Brain microvascular endothelial cell (primary cell): ENCODE measurements at places on chromosomes 5 and 9.
A peak's percentile ranks its signal among the peaks of the same experiment; 100 is the strongest.

GRCh38 chr9:79955300-79955699, 383.5 kb downstream of the TLE4 start:
- no peak for DNase-seq

- peak; percentile 21 for DNase-seq
Observed at GRCh38 chr9:86637515-86637914, 283.3 kb upstream of the TUT7 start.

GRCh38 chr9:136330406-136330990, 3.2 kb downstream of the GPSM1 start:
- DNase-seq, result no peak

GRCh38 chr5:145495741-145496140, 339.4 kb downstream of the PRELID2 start:
- DNase-seq, result peak; percentile 96

DNA sequence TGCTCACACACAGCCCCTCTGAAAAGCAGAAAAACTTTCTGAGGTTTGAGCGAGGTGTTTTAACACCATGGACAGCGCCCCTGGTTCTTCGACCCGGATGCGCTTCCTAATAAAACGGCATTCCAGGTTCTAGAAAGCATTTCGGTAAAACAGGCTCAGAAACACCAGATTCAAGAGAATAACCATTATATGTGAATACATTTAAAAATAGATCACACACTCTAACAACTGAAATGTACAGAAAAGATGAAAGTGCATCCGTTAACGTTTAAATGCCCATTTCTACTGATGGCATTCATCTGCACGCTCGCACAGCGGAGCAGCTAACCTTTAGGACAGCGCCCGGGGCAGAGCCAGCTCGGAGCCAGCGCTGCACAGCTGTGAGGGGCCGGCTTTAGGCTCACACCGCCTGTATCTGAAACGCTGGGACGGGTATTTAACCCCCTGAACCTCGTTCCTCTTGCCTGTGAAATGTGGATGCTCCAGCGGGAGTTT, 26.3 kb upstream of the TENT4A start:
- DNase-seq, result peak; percentile 35

DNA sequence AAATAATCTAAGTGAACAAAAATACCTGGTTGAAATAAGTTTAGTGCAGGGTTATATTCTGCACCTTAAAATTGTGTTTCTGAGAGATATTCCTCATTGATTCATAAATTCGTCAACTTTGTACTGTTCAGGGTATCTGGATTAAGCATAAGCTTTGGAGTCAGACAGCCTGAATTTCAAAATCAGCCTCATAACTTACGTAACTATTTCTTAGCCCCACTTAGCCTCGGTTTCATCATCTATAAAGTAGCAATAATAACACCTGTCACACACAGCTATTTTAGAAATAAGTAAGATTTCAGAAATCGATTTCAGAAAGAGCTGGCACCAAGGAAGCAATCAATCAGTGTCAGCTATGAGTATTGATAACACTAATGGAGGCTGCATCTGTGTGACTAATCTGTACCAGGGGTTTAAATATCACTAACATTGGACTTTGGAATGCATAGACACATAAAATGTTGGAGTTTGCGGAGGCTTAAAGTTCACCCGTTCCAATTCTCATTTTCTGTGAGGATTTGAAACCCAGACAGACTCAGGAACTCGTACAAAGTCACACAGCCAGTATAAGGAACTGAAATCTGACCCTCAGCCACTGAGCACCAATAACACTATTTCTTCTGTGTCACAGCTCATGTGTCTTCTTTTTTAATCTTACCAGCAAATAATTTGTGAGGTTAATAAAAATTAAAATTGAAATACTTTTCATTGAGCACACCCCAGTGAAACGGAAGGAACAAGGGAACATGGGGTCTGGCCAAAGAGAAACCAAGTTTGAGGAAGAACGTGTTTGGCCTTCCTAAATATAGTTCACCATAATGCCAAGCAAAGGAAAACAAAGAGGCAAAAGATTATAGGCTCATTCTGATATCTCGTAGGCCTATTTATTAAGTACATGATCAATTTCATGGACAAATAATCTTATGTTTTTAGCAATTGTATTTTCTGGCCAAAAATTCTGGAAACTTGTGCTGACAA, 194.4 kb upstream of the PTGER4 start:
- DNase-seq, result no peak

DNA sequence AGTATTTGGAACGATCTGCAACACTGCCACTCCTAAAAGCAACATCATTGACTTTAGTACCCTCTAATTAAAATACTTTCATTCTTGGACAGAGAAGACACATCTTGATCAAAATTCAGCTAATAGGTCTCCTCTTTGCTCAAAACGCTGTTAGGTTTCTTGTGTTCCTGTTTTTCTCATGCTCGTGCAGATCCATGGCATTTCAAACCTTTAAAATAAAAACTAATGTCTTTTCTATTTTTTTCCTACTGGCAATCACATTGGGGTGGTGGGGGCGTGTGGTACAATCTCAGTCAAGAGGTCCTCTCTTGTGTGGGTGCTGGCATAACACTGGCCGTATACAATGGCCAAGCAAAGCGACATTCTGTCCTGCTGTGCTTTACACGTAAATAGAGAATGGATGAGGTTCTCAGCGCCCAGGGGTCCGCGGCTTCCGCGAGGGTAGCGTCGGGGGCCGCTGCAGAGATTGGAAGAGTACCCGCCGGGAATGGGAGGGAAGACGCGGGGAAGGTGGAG, 315 bp upstream of the GPR150 start:
- no peak for DNase-seq

DNA sequence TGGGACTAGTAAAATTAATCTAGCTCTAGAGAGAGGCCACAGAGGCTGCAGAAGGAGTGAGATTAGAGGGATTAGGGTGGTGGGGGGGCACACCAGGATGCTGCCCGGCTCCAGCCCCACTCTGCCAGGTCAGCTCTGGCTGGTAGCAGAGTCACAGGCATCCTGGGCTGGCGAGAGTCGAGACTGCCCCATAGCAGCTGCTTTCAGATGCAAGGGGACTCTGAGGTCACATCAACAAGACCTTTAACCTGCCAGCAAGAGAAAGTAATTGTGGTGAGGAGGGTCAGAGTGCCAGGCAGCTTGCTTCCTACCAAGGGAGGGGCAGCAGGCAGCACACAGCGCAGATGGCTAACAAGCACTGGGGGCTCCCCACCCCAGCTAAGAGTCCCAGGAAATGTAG, 7.5 kb downstream of the EPB41L4B start:
- no peak for DNase-seq

- DNase-seq, result no peak
Observed at GRCh38 chr9:84671586-84672521, 2.3 kb downstream of the NTRK2 start.

GRCh38 chr5:19534751-19535150, 453.2 kb downstream of the CDH18 start:
- no peak for DNase-seq

- no peak for DNase-seq
Observed at GRCh38 chr9:136508729-136509500, 26.1 kb upstream of the SEC16A start.

GRCh38 chr5:53262348-53262970, 152.9 kb upstream of the MOCS2 start:
- peak; percentile 63 for DNase-seq

DNA sequence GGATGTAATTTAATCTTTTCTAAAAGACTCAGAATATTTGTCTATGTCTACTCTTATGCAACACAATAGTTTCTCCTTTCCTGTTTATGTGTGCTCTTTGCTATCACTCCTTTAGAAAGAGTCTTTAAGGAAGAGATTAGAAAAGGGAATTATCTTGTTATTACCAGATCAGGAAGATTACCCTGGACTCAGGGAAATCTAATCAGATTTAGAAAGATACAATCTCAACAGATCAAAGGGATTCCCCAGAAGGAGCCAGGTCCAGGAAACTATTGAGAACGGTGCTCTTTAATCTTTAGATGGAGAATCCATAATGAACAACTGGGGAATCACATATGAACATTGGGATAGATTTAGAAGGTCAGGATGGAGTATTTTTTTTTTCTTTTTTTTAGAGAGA, 32.4 kb upstream of the ZFR start:
- DNase-seq, result no peak

DNA sequence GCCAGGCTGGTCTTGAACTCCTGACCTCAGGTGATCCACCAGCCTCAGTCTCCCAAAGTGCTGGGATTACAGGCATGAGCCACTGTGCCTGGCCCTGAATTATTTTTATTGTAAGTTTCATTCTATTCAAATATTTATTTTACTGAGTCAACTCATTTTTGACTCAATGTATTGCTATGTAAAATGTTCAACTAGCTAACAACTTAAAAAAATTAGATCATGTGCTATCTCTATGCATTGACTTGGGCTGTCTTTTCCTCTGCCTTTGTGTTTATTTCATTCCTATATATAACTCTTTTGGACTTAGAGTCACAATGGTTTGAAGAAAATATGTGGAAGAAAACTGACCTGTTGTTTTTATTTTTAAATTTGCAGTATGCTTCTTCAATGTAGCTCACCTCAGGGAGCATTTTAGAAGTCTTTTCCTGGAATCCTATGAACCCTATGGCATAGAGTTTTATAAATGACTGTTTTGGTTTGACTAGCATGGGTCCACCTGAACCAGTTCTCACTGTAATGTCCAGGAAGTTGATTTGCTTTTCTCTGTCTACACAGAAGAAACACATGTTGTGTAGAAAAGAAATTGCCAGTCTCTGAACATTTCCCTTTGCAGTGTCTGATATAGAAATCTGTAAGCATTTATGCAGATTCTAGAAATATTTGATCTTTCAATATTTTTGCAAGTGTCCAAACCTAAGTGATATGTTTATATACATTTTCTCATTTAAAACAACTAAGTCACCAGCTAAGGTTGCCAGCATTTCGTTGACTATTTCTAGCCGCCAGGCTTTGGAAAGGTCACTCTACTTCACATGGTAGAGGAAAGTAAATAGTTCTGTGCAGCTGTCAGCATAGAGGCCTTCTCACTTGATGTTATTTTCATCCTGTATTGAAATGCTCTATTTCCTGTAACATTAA, 138.8 kb downstream of the PCSK1 start:
- DNase-seq, result peak; percentile 25

GRCh38 chr5:26791021-26791420, 247.4 kb downstream of the CDH9 start:
- no peak for DNase-seq

- DNase-seq, result no peak
Observed at GRCh38 chr5:74155501-74155900, 485.0 kb downstream of the ENC1 start.

DNA sequence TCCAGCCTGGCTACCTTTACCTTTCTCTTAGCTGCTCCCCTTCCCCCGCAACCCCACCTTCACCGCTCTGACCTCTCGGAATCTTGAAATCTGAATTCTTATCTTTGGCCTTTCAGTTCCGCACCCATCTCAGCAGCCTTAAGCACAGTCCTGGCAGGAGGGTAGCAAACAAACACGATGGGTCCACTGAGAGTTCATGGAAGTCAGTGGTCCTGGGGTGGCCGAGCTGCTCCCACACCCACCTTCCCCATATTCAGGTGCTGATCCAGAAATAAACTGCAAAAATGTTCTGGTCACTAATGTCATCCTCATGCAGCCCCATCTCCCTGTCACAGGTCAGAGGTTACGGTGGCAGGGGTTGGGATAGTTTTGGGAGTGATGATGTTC, 59.6 kb upstream of the TBC1D2 start:
- DNase-seq, result no peak

- peak; percentile 96 for DNase-seq
Observed at GRCh38 chr5:140311011-140311467, 8.1 kb upstream of the PFDN1 start.

GRCh38 chr5:91187032-91187431, 196.1 kb downstream of the ARRDC3 start:
- DNase-seq, result no peak

DNA sequence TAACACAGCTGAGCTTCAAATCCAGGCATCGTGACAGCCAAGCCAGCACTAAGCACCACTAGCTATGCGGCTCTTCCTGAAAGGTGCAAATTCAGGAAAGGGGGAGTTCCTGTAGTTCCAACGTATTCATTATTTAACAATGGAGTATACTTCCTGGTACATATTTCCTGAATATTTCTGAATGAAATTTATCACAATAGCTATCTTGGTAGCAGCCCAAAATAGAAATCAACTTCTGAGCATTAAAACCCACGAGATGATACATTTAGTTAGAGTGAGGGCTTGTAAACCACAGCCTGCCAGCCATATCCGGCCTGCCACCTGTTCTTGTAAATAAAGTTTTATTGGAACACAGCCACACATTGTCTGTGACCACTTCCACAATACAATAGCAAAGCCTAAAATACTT, 109.7 kb upstream of the RETREG1 start:
- no peak for DNase-seq

DNA sequence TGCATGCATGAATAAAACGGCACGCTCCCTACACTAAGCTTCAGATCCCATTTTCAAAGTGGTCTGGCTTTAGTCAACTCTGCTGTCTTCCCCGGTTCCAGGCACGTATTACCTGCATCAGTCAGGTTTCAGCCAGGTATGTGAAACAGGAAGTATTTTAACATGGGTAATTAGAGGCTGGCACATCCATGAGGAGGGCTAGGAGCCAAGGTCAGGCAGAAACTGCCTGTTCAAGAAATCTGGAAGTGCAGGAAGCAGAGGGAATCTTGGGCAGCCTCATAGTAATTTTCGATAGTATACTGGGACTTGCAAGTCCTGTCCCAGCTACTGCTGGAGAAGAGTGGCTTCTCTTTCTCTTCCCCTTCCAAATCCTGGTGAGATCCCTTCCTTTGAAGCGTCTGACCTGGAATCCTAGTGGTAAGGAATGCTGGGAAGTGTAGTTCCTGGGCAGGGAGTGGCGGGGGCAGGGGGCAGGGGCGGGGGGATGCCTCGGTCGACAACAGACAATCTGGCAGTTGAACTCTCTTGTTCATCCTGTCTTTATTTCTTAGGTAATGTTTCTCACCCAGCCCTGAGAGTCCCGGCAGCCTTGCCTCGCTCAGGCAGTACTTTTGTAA, 403.1 kb downstream of the TLE4 start:
- no peak for DNase-seq

DNA sequence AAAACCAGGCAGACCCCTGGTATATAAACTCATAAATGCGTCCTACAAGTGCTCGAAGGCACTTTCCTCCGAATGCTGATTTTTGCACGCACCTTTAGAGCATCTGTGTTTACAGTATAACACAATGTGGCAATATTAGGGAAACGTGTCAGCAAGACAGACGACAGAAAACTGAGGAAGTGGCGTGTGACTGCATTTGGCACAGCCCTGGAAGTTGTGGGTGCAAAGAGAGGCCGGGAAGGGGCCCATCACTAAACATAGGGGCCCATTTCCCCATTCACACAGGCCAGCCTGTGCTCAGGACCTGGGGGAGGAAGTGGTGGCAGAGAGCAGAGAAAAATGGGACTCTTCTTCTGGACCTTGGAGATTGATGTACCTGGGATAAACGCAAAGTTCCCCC, 48.2 kb downstream of the RASGEF1C start:
- no peak for DNase-seq
